ENCODE measurements at places on chromosomes 4 and X. TPM values are rescaled to one million over a fixed set of nuclear protein-coding genes. Genes with fewer than 3 reads are reported as not detected.

DNA sequence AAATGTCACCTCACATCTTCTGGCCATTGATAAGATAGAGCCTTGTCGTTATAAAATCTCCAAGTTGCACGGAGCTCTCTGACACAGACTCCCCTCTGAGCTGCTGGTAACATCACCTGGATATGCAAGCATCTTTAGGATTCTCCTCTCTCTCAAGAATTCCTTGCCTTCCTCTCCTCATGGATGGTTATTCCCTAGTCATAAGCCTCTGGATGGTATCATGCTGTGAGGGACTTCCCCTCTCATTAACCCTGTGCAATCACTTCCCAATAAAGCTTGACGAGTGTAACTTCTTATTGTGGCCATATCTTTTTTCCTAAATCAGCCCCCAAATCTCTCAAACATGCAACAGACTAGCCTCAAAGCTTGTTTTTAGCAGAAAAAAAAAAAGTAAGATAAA, 1057.0 kb upstream of the SLIT2 start:
- DNase-seq = no peak

FRMPD3 gene
- total RNA-seq = not detected

DNA sequence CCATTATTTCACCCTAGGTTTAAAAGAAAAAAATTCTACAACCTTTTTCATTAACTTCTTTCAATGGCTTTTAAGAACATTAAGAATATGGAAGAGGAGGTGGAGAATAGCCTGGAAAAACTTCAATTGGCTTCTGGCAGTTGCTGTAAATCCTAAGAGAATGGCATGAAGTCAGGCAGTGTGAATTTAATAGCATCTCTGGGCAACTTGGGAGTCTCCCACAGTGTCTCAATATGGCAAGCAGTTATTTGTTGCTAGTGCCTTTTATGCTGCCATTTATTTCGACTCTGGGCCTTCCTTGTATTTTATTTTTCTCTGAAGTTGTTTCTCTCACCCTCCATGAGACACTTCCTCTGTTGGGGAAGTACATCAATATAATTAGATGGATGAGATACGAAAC, 322.1 kb downstream of the CBLL2 start:
- DNase-seq = no peak

DDX60 gene
- 16.2 TPM for total RNA-seq

DNA sequence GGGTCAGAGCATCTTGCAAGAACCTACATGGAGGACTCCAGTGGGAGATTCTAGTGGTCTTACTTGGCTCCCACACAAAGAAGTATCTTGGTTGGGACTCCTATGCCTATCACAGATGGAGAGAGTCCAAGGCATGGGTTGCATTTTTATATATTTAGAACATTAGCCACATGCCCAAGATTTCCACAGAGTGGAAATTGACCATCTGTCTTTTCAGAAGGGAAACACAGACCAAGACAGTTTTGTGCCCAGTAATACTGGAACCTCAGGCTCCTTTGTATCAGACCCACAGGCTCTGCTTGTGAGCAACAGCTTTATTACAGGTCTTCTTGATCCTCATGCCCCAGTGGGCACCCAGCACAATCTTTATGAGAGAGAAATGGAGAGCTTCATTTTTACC, 43.6 kb downstream of the PAGE2 start:
- no peak for DNase-seq

DNA sequence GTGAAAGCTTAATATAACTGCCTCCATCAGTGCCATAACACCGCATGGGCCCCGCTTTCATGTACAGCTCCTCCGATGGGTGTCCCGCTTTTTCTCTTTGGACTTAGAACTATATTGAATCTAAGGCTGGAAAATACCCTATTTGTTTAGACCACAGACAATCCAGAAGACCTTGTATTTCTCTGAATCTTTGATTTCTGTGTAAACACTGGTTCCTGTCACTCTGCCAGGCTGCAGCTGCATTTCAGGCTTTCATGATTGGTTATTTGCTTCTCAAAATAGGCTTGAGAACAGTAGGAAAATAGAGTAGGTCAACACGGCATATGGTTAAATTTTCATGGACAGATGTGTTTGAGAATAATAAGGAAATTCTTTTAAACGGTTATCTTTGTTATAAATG, 80.0 kb downstream of the NWD2 start:
- DNase-seq = no peak

FANCB gene
- total RNA-seq = 1.6 TPM

DNA sequence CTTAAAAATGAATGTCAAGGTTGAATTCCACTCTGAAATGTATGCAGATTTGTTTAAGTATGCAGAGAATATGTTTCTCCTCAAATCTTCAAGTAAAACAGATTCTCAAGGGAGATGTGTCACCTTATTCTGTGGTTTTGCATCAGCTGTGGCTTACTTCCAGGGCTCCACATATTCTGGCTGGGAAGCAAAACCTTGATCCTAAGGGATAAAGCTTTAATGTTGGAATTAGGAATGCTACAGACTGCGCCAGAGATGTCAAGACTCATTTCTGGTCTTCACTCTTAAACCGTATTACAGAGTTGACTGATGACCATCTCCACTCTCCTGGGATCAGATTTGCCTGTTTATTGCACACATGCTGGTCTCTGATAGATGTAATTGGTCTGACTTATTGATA, 143.9 kb upstream of the DIPK2B start:
- no peak for DNase-seq

DNA sequence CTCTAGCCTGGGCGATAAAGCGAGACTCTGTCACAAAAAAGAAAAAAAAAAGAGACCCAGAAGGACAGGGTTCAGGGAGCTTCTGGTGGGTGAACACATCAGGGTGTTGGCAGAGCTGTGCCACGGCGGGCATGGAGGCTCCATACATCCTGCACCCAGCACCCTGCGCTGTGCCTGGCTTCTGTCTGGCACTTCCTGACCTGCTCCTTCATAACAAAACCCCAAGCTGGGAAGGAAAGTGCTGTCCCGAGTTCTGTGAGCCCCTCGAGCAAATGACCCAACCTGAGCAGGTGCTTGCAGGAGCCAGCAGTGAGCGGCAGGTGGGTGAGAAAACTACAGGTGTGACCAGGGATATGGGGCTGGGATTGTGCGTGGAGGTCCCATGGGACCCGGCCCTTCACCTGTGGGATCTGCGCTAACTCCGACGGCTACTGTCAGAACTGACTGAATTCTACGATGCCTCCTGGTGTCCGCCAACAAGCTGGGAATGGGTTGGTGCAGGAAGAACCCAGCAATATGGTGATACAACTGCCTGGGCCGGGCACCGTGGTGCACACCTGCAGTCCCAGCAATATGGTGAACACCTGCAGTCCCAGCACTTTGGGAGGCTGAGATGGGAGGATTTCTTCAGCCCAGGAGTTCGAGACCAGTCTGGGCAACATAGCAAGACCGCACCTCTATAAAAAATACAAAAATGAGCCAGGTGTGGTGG, 18.9 kb downstream of the ASMTL start:
- DNase-seq = no peak

DNA sequence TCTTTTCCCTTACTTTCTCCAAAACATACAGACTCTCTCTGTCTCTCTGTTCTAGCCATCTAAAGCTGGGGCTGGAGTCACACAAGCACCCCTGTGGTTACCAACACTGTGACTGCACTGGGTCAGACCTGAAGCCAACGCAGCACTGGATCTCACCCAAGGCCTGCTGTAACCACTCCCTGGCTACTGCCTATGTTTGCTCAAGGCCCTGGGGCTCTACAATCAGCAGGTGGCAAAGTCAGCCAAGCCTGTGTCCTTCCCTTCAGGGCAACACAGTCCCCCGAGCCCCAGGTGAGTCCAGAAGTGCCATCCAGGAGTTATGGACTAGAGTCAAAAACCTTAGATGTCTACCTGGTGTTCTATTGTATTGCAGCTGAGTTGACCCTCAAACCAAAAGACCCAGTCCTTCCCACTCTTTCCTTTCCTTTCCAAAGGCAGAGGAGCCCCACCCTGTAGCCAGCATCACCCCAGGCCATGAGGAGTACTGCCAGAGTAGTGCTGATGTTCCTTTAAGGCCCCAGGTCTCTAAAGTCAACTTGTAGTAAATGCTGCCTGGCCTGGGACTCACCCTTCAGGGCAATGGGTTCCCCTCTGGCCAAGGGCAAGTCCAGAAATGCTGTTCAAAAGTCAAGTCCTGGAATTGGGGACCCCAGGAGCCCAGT, 58.8 kb upstream of the RAP2C start:
- no peak for DNase-seq

- no peak for DNase-seq
Measured at GRCh38 chrX:66633541-66633940, 5.3 kb downstream of the EDA2R start.

- no peak for DNase-seq
Measured at GRCh38 chr4:8079916-8080753, 78.5 kb downstream of the ABLIM2 start.

GRCh38 chr4:155705664-155706063, 39.0 kb downstream of the GUCY1A1 start:
- no peak for DNase-seq

SCRG1 gene
- total RNA-seq = not detected

- no peak for DNase-seq
Measured at GRCh38 chr4:84814094-84814750, 152.3 kb downstream of the WDFY3 start.

CDX4 gene
- not detected for total RNA-seq

DNA sequence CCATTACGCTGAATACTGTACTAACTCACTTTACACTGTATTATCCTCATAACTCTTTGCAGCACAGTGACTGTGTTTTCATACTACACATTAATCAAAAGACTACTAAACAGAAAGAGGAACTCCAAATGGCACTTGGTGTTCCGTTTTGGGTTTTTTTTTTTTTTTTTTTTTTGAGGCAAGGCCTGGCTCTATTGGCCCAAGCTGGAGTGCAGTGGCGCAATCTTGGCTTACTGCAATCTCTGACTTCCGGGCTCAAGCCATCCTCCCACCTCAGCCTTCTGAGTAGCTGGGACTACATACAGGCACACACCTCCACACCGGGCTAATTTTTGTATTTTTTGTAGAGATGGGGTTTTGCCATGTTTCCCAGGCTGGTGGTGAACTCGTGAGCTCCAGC, 10.7 kb downstream of the KLHL8 start:
- no peak for DNase-seq

CC2D2A gene
- 0.27 TPM for total RNA-seq

XG gene
- under 0.01 TPM for total RNA-seq
